ENCODE measurements at places on chromosomes 3 and 15.

DNA sequence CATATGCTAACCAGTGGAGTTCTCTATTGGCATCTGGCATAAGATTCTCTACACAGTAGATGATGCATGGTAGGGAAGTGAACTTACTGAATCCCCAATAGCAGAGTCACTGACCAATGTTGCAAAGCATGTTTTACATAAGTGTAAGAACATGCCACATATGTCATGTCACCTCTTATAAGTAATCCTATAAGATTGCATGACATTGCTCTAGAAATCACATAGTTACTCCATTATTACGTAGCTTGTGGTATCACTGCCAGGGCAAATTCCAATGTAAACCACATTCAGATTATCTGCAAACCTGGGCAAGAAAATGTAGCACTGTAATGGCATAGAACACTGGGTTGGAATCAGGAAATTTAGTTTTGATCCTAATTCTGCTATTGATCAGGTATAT is 198.2 kb upstream of the UMPS start:
- DNase-seq = no peak

DNA sequence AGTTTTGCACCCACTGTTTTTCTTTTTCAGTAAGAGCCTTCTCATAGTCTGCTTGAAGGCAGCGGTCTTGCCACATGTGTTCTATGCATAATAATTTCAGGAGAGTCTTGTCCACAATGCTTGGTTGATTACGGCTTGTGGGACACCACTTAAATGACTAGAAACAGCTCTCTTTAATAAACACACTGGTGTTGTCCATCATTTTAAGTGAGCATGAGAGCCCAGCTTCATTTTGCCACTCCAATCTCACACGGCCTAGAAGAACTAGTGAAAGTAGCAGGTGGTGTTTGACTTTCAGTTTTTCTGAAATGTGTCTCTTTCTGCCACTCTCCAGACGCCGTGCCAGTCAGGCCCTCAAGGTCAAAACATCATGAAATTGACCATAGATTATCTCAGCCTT is 292.1 kb downstream of the LPP start:
- DNase-seq = peak; percentile 61

- DNase-seq = no peak
Observed at GRCh38 chr15:47750740-47751262, 33.5 kb downstream of the SEMA6D start.

DNA sequence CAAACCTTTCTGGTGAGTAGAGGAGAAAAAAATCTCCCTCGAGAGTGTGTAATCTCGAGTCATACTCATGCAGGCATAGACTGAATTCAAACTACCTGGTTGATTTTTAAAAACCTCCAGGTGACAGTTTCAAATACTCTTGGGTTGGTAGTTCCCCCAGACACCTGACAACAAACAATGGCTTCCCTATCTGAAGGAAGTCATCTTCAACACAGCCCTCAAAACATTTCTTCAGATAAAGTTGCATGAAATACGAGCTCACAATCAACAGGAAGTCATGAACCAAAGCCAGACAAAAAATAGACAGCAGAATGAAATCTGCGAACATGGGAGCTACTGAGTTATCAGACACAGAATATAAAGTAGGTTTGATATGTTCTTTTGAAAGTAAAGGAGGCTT is 112.8 kb downstream of the ST8SIA2 start:
- no peak for DNase-seq

DNA sequence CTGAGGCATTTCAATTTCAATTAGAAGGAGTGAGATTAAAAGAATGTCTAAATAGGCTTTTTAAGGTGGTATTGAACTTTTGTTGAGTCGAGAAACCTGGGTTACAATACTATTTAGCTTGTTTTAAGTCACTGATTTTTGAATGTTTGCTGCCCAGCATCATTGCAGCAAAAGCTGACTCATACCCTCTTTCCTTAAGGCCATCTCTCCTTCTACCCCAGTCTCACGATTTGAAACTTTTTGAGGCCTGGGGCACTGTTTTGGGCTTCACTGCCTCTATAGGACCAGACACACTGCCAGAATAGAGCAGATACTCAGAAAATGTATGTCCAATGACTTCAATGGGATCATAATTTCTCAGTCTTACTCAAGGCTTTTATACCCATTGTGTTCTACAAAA is 319.6 kb upstream of the TGFBR2 start:
- DNase-seq = no peak

DNA sequence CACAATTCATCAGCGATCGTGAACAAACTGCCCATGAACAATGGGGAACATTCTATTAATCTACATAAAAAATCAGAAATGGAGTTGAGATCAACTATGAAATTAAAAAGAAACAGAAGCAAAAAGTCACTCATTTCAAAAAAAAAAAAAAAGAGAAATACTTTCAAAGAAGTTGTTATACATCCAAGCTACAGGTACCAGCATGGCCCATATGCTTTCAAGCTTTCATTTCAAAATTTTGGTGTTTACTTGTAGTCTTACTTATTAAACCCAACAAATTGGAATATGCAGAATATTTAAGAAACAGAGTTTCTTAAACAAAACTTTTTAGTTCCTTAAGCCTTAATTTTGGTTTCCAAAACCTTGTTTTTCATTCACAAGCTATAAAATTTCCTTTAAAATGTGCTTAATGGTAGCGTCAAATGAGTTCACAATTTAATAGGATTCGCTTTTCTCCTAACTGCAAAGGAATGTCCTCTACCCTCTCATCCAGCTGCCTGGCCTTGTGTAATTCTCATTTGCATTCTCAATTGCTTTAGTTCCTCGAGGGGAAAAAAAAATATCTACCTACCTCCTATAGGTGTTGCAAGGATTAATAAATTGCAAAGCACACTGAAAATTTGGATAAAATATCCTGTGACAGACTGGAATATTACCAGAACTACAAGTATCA is 565.2 kb downstream of the ROBO1 start:
- DNase-seq = no peak

- no peak for DNase-seq
Observed at GRCh38 chr3:115040673-115041286, 106.3 kb downstream of the ZBTB20 start.

GRCh38 chr15:56469483-56469882 is 4.5 kb upstream of the MNS1 start:
- no peak for DNase-seq

GRCh38 chr15:76863693-76864092 is 41.4 kb downstream of the SCAPER start:
- DNase-seq = no peak
